ENCODE measurements at places on chromosomes 13 and 19.
A peak's percentile ranks its signal among the peaks of the same experiment; 100 is the strongest.

DNA sequence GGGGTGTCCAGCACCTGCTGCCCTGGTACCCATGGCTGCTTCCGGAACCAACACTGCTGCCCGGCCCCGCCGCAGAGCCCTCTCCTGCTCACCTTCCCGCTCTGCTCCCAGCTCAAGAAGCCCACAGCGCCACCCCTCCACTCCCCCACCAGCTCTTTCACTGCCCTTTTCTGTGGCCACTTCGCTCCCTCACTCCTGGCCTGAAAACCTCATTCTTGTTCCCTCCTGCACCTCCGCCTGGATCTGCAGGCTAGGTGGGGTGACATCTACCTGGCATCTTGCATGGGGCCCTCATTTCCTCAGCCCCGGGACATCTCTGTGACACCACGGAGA lies 6.4 kb downstream of the ZNF787 start:
- no peak for DNase-seq

DNA sequence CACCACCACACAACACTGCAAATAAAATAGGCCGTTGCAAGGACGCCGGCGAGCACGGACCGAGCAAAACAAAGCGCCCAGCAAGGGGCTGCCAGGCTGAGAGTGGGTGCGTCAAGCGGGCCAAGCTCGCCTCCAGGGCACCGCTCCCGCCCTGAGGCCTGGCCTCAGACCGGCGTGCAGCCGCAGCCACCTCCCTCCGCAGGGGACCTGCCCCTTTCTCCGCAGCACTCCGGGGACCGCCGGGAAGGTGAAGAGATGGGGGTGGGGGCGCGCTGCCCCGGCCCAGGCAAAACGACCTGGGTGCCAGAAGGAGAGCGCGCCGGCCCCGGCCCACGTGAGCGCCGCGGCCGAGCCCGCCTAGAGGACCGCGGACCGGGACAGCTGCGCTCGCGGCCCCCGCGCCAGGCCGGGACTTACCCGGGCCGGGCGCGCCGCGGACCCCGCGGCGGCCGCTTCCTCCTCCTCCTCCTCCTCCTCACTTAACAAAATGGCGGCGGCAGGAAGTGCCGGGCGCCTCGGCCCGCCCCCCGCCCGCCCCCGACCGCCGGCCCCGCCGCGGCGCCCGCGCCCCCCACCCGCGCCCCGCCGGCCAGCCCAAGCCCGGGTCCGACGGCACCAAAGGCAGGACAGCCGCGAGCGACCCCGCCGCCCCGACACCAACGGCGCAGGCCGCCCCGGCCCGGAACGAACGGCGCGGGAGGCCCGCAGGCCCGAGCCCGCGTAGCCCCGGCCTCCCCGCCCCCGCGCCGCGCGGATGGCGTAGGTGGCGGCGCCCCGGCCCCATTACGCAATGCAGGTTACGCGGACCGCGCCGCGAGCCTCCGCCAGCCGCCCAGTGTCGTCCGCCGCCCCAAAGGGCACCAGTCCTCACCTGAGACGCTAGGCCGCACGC lies 674 bp downstream of the BRD4 start:
- DNase-seq = peak; percentile 56

- DNase-seq = no peak
Measured at GRCh38 chr13:91747186-91747585, 348.8 kb downstream of the GPC5 start.

GRCh38 chr19:29212648-29213573 lies at the start of gene UQCRFS1:
UQCRFS1 (minus strand) TSS chr19:29213151; CDS start chr19:29213118, 33 bp downstream.
- peak; percentile 97 for DNase-seq

DNA sequence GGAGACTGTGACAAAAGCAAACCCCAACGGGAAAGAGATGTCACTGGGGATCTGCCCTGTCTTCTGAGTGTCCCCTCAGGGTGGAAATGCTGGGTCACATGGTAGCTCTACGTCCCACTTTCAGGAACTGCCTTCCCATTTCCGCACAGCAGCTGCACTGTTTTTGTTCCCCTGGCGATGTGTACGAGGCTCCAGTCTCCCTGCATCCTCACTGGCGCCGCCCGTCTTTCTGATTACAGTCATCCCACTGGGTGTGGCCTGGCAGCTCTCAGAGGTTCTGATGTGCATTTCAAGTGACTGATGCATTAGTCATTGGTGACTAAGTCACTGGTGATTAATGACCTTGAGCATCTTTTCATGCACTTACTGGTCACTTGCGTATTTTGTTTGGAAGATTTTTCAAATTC lies 21.2 kb downstream of the PCID2 start:
- peak; percentile 82 for DNase-seq

- DNase-seq = no peak
Measured at GRCh38 chr13:32045982-32046785, 14.6 kb downstream of the FRY start.

DNA sequence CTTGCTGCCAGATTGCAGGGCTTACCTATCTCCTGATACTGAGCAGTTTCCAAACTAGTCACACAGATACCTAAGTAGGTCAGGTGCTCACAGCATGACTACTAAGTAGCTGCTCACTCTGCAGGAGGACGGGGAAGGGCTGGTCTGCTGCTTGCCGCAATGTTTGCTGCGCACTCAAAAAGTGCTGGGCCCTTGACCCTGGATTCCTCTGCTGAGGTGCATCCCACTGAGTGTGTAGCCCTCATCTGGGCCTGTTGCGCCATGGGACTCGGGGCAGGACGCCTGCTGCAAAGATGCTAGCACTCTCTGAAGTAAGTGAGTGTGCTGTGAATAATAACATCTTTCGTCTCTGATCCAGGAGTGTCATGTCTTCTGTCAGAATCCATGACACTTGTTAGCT lies 59.2 kb upstream of the MEDAG start:
- no peak for DNase-seq

DNA sequence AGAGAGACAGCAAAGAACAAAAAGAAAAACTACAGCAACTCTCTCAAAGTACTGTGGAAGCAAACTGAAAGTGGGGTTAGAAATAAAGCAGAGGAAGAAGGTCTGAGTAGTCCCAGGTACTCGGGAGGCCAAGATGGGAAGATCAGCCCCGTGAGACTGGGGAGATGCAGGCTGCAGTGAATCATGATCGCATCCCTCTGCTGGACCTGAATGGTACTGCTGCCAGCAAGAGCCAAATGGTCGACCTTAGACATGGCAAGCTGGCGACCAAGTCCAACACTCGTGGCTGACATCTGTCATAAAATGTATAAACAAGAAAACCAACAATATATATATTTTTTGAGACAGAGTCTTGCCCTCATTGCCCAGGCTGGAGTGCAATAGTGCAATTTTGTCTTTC lies 33.7 kb upstream of the ZNF724 start:
- DNase-seq = peak; percentile 63

GRCh38 chr19:30236587-30236986 lies 135.6 kb upstream of the ZNF536 start:
- DNase-seq = no peak

- DNase-seq = no peak
Measured at GRCh38 chr13:19888799-19889198, 25.4 kb upstream of the ZMYM5 start.

GRCh38 chr13:105518086-105518485 lies 1017.4 kb downstream of the EFNB2 start:
- no peak for DNase-seq

GRCh38 chr13:84867246-84867645 lies 932.0 kb downstream of the SLITRK6 start:
- no peak for DNase-seq

GRCh38 chr13:98556968-98557631 lies 19.8 kb downstream of the STK24 start:
- no peak for DNase-seq

DNA sequence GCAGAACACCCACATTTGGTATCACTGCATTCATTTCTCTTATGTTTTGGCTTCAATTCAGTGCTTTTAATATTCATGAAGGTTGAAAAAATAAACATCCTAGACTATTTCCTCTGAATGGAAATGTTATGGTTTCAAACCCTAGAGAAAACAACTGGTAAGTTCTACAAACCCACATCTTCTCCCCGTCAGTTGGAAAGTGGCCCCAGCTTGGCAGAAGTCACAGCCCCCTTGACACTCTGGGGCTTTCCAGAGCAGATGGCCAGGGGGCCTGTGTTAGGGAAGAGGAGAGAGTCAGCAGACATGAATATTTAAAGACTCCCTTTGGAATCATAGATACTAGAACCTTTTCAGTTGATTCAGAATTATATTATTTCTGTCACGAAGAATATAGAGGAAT lies 123.9 kb downstream of the SHISA2 start:
- DNase-seq = no peak

DNA sequence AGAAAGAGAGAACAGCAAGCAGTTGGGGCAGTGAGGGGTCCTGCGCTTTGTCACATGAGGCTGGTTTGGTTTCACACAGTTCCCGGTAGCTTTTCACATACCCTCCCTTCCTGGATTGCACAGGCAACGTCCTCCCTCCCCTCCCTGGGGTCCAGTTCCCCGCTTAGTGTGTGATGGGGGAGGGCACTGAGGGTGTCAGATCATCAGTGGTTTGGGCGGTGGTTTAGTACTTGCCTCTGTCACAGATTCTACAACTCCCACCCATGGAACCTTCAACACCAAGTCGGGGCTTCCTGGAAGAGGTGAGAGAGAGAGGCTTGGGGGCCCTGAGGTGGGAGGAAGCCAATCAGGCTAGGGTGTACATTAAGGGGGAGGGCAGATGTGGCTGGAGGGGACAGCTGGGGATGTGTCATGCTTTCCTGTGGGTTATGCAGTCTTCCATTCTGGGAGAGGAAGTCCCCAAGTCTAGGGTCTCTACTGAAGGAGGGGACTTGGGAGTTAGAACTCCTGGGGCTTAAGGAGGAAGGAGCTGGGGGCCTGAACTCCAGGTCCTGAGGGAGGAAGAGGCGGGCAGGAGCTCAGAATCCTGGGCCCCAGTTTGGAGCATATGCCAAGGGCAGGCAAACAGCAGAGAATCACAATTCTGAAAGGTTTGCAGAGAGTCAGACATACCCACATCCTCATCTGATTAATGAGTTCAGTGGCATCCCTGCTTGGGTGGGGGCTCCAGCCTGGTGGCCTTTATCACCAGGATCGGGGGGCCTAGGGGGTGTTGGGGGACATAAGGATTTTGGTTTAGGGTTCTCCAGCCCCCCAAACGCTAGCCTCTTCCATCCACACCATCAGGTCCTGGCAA lies at the start of gene NKG7:
Gene NKG7, minus strand, starts transcription at position 6 of the 856 bp plus-strand sequence. CDS start 119 bp downstream, outside the sequence.
- DNase-seq = peak; percentile 89

DNA sequence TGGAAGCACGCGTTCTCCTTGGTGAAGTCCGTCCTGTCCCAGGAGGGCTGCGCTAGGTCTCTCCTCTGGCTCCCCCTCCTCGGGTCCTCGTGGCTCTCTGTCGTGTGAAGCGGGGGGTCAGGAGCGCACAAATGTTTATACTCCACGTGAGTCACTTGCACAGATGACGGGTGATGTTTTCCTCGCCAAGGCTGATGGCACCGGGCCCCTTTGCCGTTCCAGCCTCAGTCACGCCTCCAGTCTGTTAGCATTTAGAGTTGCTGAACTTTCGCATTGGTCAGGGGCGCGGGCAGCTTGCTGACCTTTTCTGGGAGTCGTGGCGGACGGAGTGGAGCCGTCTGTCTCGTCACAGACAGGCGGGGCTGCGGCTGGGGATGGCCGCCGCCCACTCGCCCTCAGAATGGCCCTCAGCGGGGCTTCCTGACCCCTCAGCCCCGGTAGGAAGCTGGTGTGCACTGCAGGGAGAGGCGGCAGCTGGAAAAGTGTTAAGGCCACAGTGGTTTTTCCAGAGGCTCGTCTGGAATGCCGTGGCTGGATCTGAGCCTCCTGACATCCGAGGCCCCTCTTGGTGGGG lies 13.7 kb downstream of the KLHL26 start:
- DNase-seq = no peak

DNA sequence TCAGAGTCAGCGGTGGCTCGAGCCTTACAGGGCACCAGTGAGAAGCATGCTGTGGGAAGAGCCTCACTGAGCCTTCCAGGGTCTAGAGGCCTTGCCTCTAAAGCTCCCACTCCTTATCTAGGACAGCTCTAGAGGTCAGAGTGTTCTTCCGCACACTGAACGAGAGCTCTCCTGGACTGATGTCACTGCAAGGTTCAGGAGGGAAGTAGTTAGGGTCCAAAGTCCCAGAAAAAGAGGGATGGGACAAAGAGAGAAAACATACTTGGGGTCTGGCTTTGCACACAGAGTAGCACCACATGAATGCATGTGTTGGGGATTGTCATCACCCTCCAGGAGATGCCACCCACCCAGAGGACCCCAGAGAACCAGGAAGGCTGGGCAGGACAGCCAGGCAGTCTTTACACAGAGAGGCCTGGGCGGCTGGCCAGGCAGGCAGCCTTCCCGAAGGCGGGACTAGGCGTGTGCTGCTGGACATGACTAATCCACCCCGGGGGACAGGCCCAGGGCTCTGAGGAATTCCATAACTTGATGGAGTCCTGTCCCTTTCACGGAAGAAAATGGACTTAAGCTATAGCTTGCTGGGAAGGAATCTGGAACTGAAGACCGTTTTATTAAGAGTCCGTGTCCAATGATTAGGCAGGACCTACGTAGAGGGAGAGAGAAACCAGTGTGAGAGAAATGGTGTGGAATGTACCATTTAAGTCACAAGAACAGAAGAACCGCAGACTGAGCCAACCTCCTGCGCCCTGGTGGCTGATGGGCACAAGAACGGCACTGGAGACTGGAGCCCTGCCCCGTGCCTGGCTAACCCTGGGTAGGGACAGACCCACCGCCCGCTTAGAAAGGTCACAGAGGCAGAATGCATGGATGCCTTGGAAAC lies 16.6 kb upstream of the EPHX3 start:
- DNase-seq = no peak

- DNase-seq = no peak
Measured at GRCh38 chr19:49017041-49017665, at the start of gene LHB. LHB (minus strand) TSS chr19:49017091; CDS start chr19:49017081, 10 bp downstream.

- DNase-seq = peak; percentile 70
Measured at GRCh38 chr19:4914736-4915501, 5.6 kb downstream of the UHRF1 start.

DNA sequence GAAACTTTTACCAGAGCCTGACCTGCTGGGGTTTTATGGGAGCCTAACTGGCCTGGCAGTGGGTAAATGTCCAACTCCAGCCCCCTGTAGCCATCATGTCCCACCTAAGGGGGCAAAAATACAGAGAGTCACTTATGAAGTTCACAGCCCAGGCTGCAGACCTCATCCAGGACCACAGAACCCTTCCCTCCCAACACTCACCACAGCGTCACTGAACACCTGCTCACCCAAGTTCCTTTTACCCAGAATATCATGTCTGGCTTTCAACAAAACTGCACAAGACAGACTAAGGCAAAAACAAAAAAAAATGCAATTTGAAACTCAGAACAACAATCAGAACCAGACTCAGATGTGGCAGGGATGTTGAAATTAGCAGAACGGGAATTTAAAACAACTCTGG lies 6.4 kb downstream of the CEACAM3 start:
- DNase-seq = no peak

DNA sequence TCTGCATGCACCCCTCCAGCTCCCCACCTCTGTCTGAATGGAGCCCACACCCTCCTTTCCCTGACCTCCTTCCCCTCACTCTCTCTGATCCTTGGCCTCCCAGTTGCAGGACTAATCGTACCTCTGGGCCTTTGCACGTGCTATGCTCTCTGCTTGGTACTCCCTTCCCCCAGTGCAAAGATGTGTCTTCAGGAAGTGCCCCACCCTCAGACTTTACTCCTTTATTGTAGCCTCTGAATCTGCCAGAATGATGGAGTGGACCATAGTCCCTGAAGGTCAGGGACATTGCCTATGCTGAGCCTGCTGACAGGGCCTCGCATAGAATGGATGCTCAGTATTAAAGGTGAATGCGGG lies 1.3 kb upstream of the JUND start:
- DNase-seq = peak; percentile 32

Measured in stimulated activated CD4-positive, alpha-beta T cell treated with anti-CD3 and anti-CD28 coated beads, Interleukin-1b, Interleukin-23, amount 100 ng/mL, for 48 hours (primary cell).